ENCODE measurements at places on chromosomes 16 and 17.

DNA sequence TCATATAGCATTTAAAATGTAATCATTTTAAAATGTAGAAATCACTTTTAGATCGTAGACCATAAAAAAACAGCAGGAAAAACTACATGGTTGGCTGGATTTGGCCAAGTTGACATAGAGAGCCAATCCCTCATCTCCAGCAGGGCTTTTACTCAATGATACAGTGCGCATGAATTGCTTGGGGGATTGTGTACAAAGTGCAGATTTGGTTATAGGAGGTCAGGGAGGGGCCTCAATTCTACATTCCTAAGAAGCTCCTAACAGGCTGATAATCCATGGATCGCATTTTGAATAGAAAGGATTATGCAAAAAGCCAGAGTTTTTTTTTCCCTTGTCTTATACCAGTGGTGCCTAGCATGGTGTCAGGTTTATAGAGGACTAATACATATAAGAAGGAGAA is 445.1 kb downstream of the MAF start:
- no peak for DNase-seq

DNA sequence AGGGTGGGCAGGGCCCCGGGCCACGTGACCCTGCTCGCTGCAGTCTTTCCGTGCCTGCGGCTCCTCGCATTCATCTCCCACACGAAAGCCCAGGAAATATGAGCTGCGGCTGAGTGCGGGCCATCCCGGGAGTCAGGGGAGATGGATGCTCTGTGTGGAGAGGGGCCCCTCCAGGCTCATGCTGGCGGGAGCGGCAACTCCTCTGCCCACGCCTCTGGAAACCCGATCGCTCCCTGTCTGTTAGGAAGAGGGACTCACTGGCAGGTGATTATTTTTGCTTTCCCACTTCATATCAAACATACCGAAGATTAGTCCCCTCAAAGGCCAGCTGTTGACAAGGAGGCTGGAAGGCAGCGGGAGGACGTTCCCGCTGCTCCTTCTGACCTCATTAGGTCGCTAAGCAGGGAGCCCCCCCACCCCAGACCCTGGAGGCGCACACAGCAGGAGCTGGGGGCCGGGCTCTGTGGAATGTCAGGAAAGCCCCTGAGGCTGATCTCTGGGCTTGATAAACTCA is 228.5 kb downstream of the FOXL1 start:
- no peak for DNase-seq

DNA sequence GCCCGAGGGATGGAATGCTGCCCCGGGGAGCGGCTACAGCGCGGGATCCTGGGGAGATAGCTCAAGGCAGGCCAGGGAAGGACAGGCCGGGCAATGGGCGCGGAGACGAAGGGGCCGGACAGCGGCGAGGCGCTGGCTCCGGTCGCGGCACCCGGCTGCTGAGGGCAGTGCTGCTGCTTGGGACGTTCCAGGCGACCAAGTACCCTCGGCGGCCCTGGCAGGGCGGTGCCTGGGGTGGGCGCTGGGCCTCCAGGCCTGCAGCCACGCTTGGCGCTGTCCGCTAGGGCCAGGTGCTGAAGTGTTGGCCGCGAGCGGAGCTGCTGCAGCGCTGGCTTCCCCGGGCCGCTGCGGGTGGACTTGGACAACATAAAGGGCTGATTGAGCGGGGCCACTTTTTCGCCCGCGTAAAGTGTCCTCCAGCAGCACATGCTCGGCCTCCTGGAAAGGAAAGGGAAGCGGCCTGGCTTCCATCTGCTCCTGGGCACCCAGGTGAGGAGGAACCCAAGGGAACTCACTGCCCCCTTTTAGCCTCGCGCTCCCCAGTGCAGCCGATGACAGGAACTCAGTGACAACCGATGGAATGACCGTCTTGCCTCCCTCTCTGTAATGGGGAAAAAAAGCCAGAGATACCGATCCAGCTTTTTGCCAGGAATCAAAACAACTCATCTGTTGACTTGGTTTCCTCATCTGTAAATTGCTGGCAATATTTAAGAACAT is 23.7 kb downstream of the CLEC3A start:
- no peak for DNase-seq

DNA sequence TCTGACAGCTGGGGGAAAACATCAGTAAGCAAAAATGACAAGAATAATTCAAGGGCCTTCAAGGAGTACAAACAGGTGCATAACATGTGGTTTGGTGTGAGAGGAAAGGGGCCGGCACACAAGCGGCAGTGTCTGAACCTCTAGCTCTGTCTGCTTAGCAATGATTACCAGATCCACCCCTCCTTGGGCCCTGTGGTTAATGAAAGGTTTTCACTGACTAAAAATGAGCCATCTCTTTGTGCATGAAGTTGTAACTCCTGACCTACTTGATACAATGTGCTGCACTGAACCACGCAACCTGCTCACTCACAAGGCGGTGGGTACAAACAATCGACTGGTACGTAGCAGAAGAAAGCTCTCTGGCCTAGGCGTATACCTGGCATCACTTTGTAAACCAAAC is 15.1 kb downstream of the FAM117A start:
- DNase-seq = no peak

- no peak for DNase-seq
Measured at GRCh38 chr16:78816499-78817195, 717.2 kb downstream of the WWOX start.

GRCh38 chr16:67935402-67936123 is 1.1 kb downstream of the PSMB10 start:
- DNase-seq = peak; percentile 90

- DNase-seq = no peak
Measured at GRCh38 chr17:78971756-78972506, 7.8 kb downstream of the LGALS3BP start.

GRCh38 chr16:67430504-67430976 is 381 bp upstream of the HSD11B2 start:
- no peak for DNase-seq

- no peak for DNase-seq
Measured at GRCh38 chr16:69917311-69917710, 33.8 kb upstream of the CLEC18A start.

DNA sequence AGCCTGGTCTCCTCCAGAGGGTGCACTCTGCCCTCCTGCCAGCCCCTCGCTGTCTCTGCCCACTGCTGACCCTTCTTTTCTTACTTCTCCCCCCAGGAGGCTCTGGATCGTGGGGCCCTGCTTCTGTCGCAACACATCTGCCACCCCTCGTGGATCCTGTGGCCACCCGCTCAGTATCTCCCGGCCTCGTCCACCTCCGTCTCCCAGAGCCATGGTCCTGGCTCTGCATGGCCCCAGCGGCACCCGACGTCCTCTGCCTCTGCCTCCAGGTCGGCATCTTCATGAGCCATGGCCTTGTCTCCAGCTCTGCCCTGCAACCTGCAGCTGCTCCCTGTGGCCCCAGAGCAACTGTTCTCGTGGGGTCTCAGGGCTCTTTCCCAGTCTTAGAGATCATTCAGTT is 12.1 kb upstream of the ACSF3 start:
- no peak for DNase-seq
